CD4-positive, alpha-beta T cell treated with Interleukin-17A for 1 hour (primary cell): ENCODE measurements at places on chromosomes 7 and 10.
A peak's percentile ranks its signal among the peaks of the same experiment; 100 is the strongest.

GRCh38 chr7:22488643-22489462, 11.1 kb downstream of the STEAP1B start:
- DNase-seq: peak; percentile 68

DNA sequence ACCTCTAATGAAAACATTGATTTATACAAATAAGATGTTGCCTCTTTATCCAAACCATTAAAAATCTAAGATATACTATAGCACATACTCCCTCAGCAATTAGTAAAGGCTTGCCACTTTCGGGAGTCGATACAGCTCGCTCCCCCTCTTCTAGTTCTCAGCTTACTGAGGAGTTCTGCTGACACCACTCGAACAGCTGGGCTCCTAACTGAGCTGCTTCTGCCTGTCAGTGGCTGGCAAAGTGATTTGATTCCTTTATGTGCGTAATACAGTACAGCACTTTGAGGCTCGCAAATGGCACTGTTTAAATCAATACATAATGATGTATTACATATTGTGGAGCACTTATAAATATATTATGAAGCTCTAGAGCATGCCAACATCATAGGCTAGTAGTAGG, 241.8 kb downstream of the CREB5 start:
- DNase-seq: no peak

GRCh38 chr10:131453721-131454634, 142.5 kb upstream of the TCERG1L start:
- DNase-seq: peak; percentile 22

DNA sequence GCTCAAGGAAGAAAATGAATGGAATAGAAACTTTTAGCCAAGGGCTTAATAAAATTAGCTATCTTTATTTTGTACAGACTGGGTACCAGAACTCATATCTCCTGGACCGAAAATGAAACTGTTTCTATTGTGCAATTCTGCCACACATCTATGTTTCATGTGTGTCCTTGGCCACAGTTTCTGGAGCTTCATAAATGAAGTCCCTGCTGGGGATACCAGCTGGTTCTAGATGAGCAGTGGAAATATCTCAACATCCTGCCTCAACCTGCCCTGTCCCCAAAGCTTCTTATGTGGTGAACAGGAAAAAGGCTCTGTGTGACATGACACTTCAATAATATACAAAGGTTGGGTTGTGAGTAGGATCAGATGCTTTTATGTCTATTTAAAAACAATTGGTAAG, 310.1 kb upstream of the SORCS1 start:
- DNase-seq: no peak

GRCh38 chr7:69643708-69644445, 45.6 kb downstream of the AUTS2 start:
- no peak for DNase-seq

DNA sequence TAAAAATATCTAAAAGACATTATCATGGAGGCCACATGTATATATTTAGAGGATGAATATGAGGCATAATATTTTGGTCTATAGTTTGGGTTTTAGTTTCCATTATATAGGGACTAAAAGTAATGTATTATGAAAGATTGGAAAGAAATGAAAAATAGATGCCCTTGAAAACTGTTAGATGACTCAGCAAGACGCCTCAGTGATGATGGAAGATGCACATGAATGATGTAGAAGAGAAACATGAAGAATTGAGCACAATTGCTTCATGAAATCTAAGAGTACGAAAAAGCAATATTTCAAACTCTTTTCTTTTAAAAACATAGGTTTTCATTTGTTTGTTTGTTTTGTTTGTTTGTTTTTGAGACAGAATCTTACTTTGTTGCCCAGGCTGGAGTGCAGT, 89.8 kb downstream of the ARL4A start:
- no peak for DNase-seq

GRCh38 chr10:70331486-70332268, 47.9 kb upstream of the NPFFR1 start:
- peak; percentile 61 for DNase-seq

GRCh38 chr10:80141696-80142460, 9.3 kb downstream of the PLAC9 start:
- DNase-seq: no peak

- no peak for DNase-seq
Measured at GRCh38 chr7:80136261-80137055, 1.8 kb downstream of the GNAI1 start.

DNA sequence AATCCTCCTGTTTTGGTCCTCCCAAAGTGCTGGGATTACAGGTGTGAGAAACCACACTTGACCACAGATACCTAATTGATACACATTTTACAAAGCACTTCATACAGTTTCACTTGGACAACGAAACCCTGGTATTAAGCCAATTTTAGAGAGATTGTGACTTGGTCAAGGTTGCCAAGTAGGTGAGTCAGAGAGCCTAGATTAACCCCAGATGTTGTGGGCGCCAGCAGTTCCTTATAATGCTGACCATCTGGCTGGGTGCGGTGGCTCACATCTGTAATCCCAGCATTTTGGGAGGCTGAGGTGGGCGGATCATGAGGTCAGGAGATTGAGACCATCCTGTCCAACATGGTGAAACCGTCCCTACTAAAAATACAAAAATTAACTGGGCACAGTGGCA, 4.9 kb upstream of the PHKG1 start:
- no peak for DNase-seq
